ENCODE measurements at places on chromosomes 3 and 15.
A peak's percentile ranks its signal among the peaks of the same experiment; 100 is the strongest.

DNA sequence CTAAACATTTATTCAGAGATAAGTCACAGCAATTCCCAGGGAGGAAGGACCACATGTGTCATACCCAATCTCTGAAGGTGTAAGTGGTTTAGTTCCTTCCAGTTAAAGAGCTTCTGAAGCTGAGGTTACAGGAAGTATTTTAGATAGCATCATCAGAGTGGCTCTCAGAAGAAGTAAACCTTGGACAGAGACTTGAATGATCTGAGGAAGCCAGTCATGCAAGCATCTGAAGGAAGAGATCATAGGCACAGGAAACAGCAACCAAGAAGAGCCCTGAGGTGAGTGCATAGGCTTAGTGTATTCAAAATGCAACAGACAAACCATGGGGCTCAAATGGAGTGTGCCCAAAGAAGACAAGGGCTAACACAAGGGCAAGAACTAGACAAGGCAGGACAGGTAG is 210.3 kb downstream of the ULK4 start:
- DNase-seq = no peak

DNA sequence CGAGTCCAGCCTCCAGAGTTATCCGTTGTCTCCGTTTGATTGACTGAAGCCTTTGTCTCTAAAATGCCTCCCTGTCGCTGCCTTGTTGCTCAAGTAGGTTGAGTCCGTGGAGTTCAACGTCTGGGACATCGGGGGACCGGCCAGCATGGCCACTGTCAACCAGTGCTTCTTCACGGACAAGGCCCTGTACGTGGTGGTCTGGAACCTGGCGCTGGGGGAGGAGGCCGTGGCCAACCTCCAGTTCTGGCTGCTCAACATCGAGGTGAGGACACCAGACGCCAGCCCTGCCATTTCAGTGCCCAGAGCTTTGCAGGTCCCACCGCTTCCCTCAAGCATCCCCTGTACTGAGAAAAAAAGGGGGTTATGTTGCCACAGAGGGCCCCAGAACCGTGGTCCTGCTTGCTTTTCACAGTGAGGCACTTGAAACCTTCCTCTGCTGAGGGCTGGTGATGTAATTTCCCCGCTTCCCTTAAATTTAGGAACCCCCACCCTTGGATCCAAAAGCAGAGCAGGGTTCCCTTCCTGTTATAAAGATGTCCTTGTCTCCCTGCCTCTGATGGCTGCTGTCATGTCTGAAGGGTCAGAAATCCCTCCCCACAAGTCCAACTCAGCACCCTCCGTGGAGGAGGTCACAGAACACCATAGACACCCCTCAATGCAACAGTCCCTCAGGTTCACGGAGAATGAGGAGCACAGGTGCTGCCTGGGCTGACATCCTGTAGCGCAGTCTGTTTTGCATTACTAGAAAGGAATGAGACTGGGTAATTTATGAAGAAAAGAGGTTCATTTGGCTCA is 105.7 kb downstream of the LRRK1 start:
- no peak for DNase-seq

- DNase-seq = no peak
These were observed 35.2 kb downstream of the PARP15 start for GRCh38 chr3:122612696-122613095.

GRCh38 chr3:135513106-135514059 is 452.1 kb upstream of the PPP2R3A start:
- DNase-seq = no peak

- no peak for DNase-seq
These were observed 72.1 kb downstream of the RFTN1 start for GRCh38 chr3:16441371-16441875.

DNA sequence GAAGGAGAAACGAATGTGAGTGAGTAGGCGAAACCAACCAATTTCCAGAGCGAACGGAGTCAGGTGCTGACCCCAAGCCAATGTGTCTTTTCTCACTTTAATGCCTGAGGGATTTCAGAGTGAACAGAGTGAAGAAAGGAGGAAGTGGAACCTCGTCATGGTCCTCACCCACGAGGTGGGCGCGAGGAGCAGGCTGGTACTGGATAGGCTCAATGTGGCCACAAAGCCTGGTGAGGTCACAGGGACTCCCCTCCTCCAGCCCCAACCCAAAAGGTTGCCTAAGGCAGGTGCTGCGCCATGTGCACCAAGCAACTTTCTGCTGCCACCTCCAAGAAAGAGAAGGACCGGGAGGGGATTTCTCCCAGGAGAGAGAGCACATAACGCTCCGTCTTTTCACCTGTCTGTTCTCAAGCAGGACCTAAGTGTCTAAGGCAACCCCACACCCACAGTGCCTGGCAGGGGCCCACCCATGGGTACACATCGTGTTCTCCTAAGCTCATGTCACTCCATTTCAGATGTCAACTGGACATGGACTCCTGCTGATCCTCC is 3.8 kb downstream of the NRROS start:
- DNase-seq = peak; percentile 45

DNA sequence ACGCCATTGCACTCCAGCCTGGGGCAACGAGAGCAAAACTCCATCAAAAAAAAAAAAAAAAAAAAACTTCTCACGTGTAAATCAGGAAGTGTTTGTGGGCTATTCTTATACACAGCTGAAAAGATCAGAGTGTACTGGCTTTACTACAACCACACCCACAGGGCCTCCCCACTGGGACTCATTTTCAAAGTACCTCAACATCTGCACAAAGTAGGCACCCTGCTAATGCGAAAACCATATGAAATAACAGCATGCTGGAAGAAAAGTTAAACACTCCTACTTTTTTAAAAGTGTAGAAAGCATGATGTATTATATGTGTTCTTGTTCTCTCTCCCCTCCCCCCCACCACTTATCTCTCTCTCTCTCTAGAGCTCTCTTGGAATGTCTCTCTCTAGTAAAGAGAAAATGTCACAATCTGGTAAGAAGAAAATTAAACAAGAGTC is 11.1 kb downstream of the UACA start:
- no peak for DNase-seq

- no peak for DNase-seq
These were observed 19.5 kb downstream of the NBEAL2 start for GRCh38 chr3:46998852-46999515.
